ENCODE measurements at places on chromosomes 6 and 20.
A peak's percentile ranks its signal among the peaks of the same experiment; 100 is the strongest.

DNA sequence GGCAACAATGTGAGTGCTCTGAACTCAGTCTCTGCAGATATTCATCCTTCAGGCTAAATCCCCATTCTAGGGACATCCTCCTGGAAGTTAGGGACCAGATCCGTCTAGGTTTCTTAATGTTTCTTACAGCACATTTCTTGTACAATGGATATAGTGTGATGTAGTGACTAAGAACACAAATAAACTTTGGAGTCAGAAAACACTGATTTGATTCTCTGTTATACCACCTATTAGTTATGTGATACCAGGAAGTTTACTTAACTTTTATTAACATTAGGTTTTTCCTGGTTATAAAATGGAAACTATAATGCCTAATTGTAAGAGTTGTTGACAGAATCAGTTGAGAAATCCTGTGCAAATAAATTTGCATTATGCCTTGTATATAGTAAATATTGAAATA lies 57.6 kb upstream of the KCNQ5 start:
- DNase-seq, result no peak

GRCh38 chr6:45502456-45502855 lies 124.7 kb upstream of the SUPT3H start:
- DNase-seq, result no peak

GRCh38 chr6:74573613-74574012 lies 632.2 kb downstream of the COL12A1 start:
- no peak for DNase-seq

DNA sequence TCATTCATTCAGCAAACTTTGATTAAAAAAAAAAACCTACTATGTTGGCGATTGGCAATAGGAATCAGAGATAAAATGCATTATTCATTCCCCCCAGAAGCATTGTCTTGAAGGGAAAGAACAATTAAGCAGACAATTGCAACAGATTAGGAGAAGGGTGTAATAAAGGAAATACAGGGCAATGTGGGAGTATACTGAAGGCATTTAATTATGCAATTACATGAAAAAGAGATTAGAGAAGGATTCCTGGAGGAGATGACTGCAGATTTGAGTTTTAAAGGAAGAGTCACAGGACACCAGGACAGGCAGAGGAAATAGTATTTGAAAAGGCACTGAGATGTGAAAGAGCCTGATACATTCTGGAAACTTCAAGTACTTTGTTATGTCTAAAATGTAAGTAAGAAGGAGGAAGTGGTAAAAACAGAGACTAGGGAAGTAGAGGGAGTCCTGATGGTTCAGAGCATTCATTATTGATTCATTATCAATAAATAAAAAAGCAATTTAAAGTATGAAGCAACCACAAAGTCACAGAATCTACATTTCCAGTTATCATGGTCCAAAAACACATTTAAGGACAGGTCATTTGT lies 43.7 kb downstream of the THEMIS start:
- DNase-seq, result no peak

GRCh38 chr6:170099387-170099786 lies 191.5 kb downstream of the DLL1 start:
- DNase-seq, result no peak

- DNase-seq, result no peak
Measured at GRCh38 chr6:12037798-12038197, 25.7 kb downstream of the HIVEP1 start.

DNA sequence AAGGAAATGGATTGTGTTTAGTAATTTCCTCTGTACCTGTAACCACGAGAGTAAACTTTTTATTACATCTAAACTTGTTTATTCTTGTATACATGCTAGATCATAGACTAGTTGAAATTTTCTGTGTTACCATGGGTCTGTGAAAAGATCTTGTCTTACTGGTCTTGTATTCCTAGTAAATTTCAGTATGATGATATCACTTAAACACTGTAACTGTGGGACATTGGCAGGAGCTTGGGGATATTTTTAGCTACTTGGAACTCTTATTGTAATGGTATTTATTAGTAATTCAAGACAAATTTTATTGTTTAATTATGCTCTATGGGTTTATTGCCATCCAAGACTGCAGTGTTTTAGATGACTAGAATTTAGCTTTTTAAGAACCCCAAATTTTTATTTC lies 25.9 kb upstream of the TULP4 start:
- no peak for DNase-seq

DNA sequence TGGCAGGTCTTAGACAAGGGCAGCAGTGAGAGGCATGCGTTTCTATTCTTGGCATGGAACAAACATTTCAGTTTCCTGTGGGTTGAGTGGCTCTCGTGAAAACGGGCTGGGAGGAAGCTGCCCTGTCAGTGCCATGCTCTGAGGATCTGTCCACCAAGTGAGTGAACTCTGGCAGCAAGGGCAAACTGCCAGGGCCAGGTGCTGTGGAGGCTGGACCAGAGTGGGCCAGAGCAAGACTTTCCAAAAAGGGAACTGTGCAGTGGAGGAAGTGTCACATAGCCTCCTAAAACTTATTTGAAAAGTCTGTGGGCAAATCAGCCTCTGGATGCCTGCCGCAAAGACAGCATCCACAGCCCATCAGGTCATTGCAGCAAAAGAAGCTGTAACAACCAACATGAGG lies 44.2 kb upstream of the TAB2 start:
- DNase-seq, result no peak

DNA sequence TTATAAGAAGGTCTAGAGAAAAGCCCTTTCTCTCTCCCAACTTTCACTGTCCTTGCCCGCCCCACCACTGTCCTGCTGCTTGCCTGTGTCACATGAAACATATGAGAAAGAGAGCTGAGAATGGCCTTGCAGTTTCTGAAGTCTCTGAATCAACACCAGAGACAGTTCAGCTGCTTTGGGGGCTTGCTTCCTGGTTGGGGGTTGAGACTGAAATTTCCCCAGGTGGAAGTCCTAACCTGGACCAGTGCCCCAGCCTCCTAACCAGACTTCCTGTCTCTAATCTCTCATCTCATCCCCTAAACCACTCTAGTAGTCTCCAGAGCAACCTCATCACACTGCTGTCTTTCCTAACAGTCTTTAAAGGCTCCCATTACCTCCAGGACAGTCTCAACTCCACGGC lies 10.7 kb downstream of the TRAM2 start:
- no peak for DNase-seq

DNA sequence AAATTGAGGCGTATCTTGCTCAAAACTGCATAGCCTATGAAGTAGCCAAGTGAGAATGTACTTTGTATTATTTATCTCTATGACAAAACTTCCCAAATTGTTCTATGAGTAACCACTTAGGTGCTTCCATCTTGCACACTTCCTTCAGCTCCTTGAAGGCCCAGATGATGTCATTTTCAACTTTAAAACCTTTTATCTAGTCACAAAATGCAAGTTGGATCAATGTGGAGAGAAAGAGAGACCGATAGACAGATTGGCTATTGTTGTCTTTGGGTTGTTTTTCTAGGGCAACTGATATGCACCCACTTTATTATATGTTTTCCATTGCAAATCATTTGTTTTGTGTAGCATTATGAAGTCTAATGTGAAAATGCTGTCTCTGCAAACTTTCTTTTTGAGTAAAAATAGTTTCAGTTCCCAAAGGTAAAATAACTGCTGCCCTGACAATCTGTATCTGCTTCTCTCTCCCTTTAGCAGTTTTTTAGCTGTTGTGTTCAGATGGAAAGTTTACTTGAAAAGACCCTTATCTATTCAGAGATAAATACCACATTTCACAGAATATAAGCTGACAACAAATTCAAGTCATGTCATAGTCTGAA lies 73.7 kb upstream of the CITED2 start:
- no peak for DNase-seq

DNA sequence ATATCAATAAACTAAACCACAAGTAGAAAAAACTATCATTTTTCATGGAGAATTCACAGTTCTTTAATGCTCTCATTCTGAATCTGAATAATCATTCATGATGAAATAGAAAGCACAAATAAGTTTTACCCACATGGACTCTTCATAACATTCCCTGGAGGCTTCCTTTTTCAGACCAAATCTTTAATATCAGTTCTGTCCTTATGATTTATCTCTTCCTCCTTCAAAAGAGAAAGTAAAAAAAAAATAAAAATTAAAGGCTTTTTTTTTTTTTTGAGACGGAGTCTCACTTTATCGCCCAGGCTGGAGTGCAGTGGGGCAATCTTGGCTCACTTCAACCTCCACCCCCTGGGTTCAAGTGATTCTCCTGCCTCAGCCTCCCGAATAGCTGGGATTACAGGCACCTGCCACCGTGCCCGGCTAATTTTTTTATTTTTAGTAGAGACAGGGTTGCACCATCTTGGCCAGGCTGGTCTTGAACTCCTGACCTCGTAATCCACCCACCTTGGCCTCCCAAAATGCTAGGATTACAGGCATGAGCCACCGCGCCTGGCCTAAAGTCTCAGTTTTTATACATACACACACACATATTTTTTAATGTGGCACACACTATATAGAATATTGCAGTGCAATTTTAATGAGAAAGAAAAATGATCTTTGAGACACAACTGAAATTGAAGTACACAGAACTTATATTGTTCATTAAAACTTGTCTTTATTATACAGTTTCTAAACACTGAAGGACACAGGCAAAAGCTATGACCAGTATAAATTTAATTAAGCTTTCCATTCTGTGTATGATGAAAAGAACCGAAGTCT lies 31.9 kb upstream of the ZNF217 start:
- DNase-seq, result no peak

DNA sequence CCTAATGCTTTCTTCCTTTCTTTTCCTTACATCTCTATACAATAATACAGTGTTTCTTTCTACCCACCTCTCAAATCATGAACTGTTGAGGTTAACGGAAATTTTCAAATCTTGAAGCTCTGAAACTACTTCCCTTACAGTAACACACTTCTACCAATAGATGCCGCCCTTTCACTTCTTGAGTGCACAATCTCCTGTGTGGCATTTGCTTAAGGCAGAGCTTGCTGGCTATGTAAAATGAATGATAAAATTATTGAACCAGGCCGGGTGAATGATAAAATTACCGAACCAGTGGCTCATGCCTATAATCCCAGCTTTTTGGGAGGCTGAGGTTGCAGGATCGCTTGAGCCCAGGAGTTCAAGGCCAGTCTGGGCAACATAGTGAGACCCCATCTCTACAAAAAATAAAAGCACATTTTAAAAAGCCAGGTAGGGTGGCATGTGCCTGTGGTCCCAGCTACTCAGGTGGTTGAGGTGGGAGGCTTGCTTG lies 56.8 kb downstream of the KCNS1 start:
- DNase-seq, result peak; percentile 67

- no peak for DNase-seq
Measured at GRCh38 chr6:105111871-105112270, 67.9 kb downstream of the POPDC3 start.

DNA sequence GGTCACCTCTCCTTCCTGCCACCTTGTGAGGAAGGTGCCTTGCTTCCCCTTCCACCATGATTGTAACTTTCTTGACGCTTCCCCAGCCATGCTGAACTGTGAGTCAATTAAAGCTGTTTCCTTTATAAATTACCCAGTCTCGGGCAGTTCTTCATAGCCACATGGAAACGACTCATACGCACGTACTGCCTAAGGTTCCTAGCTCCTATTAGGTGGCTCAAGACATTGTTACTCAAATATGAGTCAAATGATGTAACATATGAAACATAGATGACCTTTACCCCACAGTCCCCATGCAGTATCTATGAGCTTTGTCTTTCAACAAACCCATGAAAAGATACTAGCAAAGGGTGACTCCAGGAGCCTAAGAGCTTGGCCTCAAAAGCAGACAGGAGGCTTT lies 98.3 kb downstream of the SIM1 start:
- no peak for DNase-seq

DNA sequence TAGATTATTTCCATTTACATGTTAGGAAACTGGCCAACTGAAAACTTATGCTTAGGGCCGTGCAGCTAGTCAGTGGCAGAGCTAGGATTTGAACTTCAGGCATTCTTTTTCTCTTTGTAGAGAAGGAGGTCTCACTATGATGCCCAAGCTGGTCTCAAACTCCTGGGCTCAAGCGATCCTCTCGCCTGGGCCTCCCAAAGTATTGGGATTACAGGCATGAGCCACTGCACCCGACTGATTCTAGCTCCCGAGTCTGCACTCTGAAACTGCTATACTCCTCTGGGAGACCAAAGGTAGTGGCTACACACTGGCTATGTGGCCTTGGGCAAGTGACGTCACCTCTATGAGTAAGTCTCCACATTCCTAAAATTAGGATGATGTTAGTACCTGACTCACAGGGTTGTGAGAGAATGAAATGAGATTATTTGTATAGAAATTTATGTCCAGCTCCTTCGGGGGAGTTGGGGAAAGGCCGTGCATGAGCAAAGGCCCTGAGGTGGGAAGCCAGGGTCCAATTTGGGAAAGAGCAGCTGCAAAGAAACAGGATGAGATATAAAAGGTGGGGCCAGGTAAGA lies 6.4 kb downstream of the PLTP start:
- DNase-seq, result no peak

DNA sequence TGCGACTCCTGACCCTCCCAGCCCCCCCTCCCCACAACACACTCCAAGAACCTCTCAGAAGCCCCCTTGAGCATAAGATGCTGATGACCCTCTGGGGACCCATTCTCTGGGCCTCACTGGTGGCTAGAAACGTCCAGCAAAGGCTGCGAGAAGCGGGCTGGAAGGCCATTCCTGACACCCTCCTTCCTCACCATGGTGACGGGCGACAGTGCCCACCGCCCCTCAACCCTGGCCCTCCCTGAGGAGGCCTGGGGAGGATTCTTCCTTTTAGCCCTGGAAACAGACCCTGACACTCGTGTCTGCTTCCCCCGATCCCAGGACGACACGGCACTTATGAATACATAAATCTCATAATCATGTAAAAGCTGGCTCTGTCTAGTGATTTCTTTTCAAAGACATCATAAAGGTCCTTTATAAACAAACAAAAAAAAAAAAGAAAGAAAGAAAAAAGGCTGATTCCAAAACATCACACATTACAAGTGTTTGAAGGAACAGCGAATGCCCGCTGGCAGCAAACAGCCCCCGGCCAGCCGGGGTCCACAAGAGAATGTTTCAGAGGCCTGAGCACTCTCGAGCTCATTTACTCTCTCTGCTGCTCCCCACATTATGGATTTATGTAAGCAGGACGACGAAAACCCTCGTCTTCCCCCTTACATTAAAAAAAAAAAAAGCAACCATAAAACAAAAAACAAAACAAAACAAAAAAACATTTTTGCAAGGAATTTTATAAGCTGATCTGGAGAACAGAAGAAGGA lies 40.7 kb downstream of the PREX1 start:
- no peak for DNase-seq

GRCh38 chr20:23320317-23320716 lies 30.3 kb upstream of the NXT1 start:
- peak; percentile 46 for DNase-seq

GRCh38 chr6:169839029-169839481 lies 87.6 kb downstream of the ERMARD start:
- DNase-seq, result no peak

GRCh38 chr20:32970115-32970972 lies 33.9 kb downstream of the SUN5 start:
- DNase-seq, result no peak
